Effector CD8-positive, alpha-beta T cell (primary cell): ENCODE measurements at places on chromosomes 7 and 10.

DNA sequence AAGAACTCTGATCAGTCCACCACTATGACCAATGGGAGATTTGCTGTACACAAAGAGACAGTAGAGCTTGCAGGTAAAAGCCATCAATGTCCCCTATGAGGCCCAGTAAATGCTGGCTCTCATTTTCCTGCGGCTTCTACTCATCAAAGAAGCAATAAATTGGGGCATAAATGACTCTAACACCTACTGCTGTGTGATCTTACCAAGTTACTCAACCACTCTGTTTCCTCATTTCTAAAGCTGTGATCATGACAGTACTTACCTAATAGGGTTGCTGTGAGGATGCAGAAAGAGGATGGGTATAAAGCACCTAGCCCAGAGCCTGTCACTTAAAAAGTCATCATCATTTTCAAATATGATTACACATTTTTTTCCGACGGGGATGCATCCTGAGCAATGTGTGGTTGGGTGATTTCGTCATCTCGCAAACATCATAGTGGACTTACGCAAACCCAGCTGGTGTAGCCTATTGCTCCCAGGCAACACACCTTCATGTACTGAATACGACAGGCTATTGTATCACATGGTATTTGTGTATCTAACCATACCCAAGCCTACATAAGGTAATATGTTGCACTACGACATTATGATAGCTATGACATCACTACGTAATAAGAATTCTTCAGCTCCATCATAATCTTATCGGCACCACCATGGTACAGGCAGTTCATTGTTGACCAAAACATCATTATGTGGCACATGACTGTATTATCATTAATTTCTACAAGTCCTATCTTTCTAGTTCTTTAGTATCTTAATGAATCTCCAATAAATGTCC, 7.1 kb upstream of the MGMT start:
- no peak for DNase-seq

DNA sequence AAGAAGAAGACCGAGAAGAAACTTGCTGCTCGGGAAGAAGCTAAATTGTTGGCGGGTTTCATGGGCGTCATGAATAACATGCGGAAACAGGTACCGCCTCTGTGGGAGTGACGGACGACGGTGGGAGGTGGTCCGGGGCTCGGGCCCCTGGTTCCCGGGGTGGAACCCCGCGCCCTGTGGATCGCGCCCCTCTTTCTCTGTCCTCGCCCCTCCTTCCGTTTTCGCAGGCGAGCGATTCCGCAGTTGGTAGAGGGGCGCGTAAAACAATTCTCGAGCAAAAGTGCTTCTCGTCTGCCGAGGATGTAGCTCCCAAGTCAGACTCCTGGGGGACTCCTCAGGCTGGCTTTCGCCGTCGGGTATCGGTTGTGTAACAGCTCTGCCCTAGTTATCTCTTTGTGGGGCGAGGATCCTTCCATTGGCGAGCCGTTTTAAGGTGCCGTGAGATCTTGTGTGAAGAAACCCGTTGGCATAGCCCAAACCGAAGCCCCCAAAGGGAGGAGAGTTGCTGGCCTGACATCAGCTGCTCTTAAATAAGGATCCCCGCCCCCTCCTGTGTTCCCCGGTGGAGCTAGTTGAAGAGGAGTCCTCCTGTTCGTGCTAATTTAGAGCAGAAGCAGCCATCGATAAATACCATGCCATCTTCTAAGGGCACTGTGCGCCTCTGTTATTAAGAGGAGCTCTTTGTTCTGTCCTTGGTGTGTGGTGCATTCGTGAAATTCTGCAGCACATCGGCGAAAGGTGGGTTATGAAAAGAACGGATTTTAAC, 655 bp downstream of the KLHL7 start:
- peak; percentile 47 for DNase-seq

DNA sequence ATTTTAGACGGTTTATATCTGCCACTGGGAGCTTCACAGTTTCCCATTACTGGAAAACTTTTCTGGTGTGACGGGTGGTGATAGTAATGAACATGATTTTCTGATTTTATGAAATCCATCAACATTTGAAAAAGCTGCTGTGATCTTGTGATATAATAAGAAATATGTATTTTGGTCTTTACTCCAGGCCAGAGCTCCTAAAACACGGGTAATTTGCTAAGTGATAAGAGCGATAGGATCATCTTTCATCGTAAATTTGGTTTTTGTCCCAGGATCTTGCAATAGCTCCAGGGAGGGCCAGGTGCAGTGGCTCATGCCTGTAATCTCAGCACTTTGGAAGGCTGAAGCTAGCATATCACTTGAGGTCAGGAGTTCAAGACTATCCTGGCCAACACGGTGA, 10.8 kb upstream of the RNF216 start:
- no peak for DNase-seq

DNA sequence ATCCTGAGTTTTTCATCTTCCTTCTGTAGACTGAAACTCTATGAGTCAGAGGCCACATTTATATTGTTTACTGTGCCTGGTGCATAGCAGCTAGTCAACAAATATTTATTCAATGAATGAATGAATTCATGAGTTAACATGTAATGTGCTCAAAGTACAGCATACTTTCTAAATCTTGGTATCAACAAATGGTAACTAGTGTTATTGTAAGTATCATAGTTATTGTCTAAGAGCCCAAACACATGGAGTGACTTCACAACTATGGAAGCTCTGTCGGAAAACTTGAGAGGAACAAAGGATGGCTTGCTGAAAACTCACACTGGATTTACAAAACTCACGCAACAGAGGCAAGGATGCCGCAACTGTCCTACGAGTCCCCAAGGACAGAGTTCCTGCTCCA, 35.9 kb downstream of the DENND2A start:
- DNase-seq: no peak

- no peak for DNase-seq
Measured at GRCh38 chr7:6273380-6273837, 985 bp upstream of the CYTH3 start.

DNA sequence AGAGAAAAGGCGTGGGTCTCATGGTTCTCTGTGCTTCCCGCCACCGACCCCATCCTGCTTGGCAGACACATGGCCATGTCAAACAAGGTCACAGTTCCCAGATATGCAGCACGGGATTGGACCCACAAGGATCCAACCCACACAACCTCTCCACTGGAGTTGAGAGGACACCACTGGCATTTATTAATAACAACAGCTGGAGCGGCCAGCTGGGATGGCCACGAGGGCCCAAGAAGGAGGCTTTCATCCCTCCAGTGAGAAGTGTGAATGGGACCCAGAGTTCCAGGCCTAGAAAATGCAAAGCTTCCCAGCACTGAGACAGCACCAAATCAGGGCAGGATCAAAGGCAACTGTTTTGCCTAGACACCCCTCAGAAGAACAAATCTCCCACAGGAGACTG, 31.5 kb downstream of the FGFR2 start:
- no peak for DNase-seq

GRCh38 chr10:122350893-122351292, 23.6 kb upstream of the PLEKHA1 start:
- DNase-seq: no peak
